ENCODE measurements at places on chromosomes 2 and 18. TPM values are rescaled to one million over a fixed set of nuclear protein-coding genes. Genes with fewer than 3 reads are reported as not detected.

Gene PARD6G
- 4.9 TPM for polyA plus RNA-seq

Gene CWC22
- 21.2 TPM for polyA plus RNA-seq

GRCh38 chr2:192645811-192646598 lies 451.3 kb upstream of the TMEFF2 start:
- peak; percentile 91 for DNase-seq

Gene SCN1A
- not detected for polyA plus RNA-seq

DNA sequence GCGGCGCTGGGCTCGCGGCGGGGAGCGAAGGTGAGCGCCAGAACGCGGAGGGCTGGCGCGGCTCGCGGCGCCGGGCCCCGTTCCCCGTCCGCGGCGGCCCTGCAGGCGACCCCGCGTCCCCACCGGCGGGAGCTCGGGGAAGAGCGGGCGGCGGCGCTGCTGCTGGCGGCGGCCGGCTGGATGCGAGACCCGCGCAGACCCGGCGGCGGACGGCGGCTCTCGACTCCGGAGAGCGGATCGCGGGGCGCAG lies 213 bp downstream of the DOK6 start:
- peak; percentile 54 for DNase-seq

Gene LAMA1
- polyA plus RNA-seq, result 11.4 TPM

Gene SERPINB3
- polyA plus RNA-seq, result not detected

- DNase-seq, result no peak
These were observed 436 bp upstream of the ITPRIPL1 start for GRCh38 chr2:96324721-96325040.

Gene CD207
- not detected for polyA plus RNA-seq

Gene CIB4
- polyA plus RNA-seq, result not detected

DNA sequence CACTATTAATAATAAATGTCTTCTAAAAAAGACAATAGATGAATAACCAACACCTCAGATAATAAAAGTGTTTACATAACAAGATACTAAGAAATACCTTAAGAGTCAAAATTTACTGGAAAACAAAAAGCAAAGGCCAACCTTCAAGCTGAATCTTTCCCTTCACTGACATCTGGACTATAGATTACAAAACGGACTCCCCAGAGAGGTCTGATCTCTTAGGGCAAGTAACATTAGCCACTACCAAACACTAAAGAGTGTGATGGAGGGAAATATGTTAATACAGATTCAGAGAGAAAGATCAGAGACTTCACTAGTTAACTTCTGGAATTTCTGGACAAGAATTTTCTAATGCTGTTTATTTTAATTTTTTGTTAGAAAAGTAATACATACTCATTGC lies 13.9 kb downstream of the CLASP1 start:
- peak; percentile 52 for DNase-seq

GRCh38 chr2:15942711-15943345 lies 2.5 kb downstream of the MYCN start:
- no peak for DNase-seq

GRCh38 chr18:79206444-79206843 lies 137.2 kb downstream of the ATP9B start:
- DNase-seq, result no peak

- DNase-seq, result no peak
These were observed 95.0 kb downstream of the MSH2 start for GRCh38 chr2:47497843-47498460.

GRCh38 chr18:74589811-74590210 lies 7.9 kb upstream of the ZNF407 start:
- no peak for DNase-seq

Gene NR4A2
- polyA plus RNA-seq, result 0.35 TPM

Gene COL6A3
- polyA plus RNA-seq, result 1.3 TPM

DNA sequence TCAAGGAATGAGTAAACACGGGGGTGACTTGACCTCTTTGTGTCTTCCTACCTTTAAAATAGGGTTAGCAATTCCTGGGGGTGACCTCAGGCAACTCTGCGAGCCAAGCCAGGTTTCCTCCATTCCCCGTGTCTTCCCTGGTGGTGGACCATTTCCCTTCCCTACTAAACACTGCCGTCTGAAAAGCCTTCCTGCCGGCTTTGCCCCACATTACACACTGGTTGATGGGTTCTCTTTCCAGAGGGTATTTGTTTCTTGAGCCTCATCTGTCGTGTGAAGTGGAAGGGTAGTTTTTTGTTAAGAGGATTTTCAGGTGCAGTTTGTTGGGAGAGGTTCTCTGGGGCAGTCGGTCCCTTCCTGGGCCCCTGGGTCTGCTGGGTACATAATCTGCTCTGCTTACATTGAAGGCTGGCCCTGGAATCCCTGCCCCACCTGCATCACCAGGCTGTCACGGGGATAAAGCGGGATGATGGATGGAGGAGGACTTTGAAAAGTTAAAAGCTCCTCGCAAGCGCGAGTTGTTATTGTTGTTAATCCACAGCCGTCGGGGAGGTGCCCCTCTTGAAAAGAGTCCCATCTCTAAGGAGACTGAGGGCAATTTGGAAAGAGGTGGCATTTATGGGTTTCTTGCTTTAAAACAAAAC lies 175.4 kb upstream of the SPRED2 start:
- no peak for DNase-seq

DNA sequence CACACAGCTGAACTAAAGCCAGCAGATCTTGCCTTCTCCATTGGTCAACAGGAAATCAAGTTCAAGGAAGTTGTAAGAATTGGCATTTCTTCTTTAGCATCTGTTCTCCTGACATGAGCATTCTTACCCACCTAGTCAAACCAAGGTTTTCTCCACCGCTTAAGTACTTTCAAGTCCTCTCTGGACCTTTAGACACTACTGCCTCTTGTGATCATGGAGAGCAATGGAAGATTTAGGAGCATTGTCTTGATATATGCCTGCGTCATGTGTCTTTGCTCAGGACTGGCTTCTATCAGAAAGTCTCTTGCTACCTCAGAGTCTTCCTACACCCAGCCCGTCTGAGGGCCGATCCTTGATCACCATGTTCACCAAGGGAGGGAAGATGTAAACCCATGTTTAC lies 262.2 kb downstream of the PHLPP1 start:
- DNase-seq, result no peak

Gene CFC1
- 52.6 TPM for polyA plus RNA-seq

- DNase-seq, result no peak
These were observed 553.6 kb upstream of the FSIP2 start for GRCh38 chr2:185185044-185185443.

DNA sequence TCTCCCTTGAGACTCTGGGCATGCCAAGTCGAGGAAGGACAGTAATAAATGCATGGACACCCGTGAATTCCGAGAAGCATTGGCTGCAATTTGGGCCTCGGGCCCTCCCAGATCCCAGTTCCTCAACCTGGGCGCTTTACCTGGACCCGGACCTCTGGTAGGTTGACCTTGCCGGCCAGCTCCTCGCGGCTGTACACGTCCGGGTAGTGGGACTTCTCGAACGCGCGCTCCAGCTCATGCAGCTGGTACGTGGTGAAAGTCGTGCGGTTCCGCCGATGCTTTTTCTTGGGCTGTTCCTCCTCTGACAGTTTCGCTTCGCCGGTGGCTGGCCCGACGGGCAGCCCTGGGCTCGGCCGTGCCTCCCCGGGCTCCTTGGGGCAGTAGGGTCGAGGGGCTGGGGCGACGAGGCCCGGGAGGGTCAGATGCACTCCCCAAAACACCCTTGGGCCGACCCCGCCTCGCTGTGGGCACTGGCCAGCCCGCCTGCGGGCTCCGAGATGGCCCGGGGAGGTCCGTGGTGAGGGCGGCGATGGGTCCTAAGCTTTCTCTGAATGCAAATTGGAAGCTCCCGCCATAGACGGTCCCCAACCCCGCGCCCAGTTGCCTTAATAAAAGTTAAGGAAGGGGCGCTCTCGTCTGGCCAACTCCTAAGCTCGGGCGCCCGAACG lies 899 bp downstream of the RAX start:
- DNase-seq, result no peak

Gene SEPTIN10
- polyA plus RNA-seq, result 92.5 TPM

- no peak for DNase-seq
These were observed 44.1 kb upstream of the ZFP36L2 start for GRCh38 chr2:43270461-43270860.

- peak; percentile 43 for DNase-seq
These were observed 214.7 kb downstream of the SEPTIN10 start for GRCh38 chr2:109399066-109399465.

Gene PLB1
- polyA plus RNA-seq, result 1.1 TPM

DNA sequence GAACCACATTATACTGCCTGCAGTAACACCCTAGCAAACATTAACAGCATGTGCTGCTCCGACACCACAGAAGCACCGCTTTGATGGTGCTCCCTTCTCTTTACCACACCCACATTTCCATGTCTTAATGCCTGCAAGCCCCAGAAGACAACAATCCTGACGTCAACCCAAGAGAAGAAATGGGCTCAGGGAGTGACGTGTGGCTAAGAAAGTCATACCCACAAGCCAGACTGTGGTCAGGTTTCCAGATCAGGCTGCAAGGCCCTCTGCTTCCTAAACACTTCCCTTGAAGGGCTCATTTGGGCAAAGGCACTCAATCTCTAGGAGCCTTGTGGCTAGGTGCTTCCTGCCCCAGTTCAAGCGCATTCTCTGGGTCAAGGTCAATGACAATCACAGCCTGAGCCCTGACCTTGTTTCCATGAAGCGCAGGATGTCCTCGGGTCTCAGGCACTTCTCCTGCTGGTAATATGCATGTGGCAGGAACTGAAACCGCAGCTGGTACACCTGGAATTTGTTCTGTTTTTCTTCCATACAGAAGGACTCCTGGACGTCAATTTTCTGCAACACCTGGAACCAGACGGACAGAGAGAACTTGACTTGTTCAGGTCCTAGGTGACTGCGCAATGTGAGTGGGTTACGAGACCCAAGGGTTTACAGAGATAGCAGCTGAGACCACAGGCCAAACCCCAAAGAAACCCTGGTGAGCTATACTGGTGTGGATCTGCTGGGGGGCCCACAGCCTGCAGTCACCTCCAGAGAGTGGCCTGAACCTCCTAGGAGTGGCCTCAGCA lies 67.2 kb downstream of the POLR1A start:
- DNase-seq, result no peak

- no peak for DNase-seq
These were observed 224.1 kb upstream of the PARD3B start for GRCh38 chr2:204321027-204321800.

Gene DES
- 17.5 TPM for polyA plus RNA-seq

- DNase-seq, result no peak
These were observed 91.2 kb upstream of the CDKL4 start for GRCh38 chr2:39334978-39335377.

Gene SERPINB5
- polyA plus RNA-seq, result not detected

Gene SIX3
- polyA plus RNA-seq, result not detected

DNA sequence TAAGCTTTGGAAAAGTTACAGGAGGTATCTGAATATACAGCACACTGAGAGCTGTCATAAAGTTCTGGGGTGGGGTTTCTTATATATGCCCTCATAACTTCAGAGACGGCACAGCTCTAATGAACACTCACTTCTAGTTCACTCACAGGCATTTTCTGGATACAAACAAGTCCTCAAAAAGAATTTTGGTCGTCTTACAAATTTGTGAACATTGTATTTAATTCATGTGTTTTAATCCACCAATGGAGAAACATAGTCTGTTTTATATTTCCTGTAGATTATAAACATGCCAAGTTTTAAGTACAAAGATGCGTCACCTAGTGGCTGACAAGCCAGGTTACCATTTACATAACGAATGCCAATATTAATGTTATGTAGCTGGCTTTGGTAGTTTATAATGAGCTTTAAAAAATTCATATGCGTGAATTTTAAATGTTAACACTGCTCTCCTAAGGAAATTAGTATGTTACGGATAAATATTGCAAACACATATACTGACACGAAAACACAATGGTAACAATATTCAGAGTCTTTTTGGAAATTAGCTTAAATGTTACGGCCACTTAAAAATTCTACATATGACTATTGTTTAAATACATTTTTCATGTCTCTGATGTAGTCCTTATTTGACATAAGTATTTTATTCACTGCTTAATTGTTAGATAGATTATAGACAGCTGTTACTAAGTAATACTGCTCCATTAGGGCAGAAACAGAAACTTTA lies 2.5 kb downstream of the COL3A1 start:
- no peak for DNase-seq

Gene CNDP1
- polyA plus RNA-seq, result 0.55 TPM

Data from cardiac muscle cell (in vitro differentiated cells and primary cell).